ENCODE measurements at places on chromosomes 5 and 9.

DNA sequence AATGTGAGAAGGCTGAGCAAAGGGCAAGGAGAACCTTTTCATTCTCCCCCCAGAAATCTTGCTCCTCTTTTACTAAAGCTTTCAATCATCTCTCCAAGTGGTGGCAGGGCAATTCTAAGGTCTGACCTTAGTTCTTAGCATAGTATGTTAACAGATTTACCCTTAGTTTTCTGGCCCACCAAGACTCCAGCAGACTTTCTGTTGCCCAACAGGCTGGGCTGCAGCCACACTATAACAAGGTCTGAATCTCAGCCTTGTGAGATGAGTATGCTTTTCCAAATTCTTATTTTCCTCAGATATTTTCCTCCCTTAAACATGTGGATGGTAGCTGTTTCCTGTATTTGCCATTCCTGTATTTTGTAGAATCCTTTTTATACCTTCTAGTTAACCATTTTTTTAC lies 69.5 kb downstream of the NIPBL start:
- DNase-seq: no peak

DNA sequence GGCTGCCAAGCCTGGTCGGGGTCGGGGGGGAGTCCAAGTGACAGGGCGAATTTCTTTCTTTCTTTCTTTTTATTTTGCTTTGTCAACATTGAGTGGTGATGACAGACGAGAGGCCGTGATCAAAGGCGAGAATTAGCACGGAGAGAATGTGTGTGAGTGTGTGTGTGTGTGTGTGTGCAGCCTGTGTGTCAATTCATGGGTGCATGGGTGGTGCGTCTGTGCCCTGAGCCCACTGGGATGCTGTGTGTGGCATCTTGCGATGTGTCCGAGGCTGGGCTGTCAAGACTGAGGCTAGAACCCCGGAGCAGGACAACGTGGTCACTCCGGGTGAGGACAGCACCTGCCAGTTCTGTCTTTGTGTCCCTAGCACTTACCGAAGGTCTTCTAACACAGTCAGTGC lies 4.7 kb upstream of the FIBCD1 start:
- DNase-seq: no peak

- no peak for DNase-seq
Measured at GRCh38 chr5:134840811-134841210, 5.0 kb upstream of the C5orf24 start.

DNA sequence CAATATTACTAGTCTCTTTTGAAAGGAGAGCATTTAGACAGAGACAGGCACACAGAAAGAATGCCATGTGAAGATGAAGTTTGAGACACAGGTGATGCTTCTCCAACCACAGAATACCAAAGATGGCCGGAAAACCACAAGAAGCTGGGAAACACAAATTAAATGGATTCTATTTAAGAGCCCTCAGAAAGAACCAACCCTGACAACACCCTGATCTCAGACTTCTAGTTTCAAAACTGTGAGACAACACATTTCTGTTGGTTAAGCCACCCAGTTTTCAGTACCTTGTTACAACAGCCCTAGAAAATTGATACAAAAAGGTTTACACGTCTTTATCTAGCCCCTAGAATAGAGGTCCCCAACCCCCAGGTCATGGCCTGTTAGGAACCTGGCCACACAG lies 79.8 kb upstream of the CCNG1 start:
- DNase-seq: no peak

DNA sequence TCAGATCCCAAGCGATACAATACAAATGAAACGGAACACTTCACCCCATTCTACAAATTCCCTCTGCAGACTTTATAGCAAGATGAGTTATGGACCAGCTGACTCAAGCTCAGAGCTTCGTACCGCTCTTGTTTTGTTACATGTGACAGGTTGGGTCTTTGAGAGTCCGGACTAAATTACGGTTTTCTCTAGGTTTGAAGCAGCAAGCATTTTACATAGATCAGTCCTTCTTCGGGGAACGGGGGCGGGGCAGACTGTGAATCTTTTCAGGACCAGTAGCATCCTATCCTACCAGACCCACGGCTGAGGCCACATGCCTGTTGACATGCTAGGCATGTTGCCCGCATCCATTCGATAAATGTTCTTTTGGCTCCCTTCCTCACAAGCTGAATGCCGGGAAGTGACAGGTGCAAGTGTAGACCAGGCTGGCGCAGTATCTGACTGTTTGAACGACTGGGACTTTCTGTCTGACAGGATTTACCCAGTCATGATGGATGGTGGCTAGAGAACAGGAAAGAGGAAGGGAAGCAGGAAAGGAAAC lies 811.0 kb upstream of the GRAMD2B start:
- no peak for DNase-seq

DNA sequence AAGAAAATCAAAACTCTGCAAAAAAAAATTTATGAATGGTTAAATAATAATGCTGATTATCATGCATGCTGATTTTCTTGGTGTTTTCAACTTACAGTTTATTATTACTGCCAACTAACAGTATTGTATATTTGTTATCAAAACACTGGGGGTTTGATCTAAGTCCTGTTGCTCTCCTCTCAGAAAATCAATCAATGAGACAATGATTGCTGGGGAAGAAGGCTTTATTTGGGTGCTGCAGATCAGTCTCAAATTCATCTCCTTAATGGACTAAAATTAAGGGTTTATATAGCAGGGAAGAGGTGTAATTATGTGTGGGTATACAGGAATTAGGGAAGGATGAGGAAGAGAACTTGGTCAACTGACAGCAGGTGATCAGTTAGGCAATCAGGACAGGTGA lies 565.5 kb upstream of the CDH6 start:
- DNase-seq: no peak

DNA sequence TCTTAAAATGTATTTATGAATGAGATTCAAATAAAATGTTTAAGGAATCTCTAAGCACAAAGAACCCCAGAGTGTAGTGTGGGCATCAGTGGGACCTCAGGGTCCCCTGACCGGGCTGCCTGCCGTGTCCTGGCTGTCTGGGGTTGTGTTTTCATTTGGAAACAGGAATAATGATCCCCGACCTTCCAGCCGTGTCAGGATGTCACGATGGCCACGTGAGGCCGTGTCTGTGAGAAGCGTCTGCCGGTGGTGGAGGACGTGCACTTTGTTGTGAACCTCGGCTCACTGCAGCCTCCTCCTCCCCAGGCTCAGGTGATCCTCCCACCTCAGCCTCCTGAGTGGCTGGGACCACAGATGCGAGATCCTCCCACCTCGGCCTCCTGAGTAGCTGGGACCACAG lies 4.3 kb downstream of the TRAF2 start:
- DNase-seq: no peak

GRCh38 chr5:129063483-129064113 lies 31.0 kb upstream of the ISOC1 start:
- DNase-seq: peak; percentile 75

DNA sequence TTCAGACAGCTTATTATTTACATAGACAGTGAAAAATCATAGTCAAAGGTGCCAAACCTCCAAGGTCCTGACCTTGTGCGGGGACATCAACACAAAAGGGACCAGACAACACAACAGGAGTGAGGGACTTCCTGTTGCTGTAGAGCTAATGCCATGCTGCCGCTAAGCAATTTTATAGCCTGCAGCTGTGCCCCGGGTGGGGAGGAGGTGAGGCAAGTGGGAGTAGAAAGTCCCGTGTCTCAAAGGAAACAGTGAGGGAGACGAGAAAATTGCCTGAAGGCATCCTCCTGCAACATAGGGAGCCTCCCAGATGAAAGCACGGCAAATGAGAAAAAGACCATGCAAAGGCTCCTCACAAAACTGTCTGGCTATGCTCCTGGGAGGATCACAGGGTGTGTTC lies 58.8 kb downstream of the CAAP1 start:
- no peak for DNase-seq

- no peak for DNase-seq
Measured at GRCh38 chr9:114591849-114592248, 4.3 kb downstream of the ATP6V1G1 start.

DNA sequence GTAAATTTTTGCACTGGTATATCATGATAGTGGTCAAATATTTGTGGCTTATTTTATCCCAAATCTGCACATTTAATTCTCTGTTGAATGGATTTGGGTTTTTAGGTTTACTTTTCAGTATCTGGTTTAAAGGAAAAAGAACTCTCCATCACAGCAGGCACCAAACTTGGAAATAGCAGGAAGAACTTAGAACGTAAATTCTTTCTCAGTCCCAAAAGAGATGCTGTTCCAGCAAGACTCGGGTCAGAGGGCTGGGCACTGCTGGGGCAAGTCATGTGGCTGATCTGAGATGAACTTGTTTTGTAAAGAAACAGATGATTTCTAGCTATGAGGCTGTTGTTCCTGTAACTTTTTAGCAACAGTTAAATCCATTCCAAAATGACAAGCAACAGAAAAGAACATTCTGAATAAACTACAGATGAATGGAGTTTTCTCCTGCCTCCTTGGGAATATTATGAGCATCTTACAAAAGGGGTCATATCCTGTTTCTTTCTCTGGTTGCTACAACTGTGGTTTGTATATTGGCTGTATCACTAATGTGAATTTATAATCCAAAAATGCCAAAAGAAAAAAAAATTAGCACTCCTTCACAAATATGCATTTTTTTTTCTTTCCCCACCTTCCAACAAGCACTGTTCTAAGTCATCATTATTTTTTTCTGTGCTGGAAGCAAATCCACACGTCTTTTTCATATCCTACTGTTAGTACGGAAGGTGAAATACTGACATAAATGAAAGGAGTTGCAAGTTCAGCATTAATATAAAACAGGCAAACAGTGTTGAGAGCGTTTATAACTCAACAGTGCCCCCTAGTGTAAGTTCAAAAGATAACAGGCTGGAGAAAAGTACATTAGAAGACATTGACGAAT lies 31.1 kb downstream of the OR2K2 start:
- DNase-seq: peak; percentile 9

DNA sequence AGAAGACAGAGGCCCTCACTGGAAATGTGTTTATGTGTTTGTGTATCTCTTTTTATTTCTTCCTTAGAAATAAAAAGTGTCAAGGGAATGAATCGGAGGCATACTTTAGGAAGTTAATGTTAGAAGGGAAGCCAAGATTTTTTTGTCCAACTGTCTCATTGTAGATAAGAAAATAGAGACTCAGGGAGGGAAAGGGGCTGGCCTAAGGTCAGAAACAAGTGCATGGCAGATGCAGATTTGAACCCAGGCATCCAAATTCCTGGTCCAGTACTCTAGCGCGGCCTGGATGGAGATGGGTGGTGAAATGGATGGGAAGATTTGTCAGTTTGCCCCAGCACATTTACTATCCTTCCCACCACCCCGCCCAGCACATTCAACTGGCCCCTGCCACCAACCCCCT lies 19.8 kb upstream of the TNIP1 start:
- no peak for DNase-seq

DNA sequence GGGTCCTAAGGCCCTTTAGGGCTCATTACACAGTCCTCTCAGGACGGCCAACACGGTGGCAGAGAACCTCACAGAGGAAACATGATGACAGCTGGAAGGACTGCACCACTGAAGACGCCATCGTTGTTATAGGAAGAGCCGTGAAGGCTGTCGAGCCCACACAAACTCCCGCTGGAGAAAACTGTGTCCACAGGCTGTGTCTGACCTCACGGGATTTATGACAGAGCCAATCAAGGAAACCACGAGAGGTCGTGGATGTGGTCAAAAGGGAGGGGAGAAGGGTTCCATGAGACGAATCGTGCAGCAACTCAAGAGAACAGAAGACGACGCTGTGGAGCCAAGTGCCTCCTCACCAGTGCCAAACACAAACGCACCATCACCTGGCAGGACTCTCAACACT lies 12.2 kb downstream of the QSOX2 start:
- no peak for DNase-seq

DNA sequence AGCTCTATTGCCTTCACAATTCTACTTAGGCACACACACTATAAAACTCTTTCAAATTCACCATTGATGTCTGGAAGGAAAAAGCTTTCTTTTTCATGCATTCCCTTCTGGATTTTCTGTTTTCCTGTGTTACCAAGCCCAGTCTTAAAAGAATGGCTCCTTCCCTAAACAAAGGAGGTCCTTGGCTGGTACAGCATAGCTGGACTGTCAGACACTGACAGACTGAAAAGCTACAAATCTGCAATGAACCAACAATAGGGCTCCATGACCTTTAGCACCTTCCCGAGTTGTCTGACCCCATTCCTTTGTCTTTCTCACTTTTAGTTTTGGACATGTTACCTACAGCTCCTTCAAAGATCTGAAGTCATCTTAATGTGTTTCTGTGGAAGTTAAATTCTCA lies 382.5 kb downstream of the TMEM161B start:
- DNase-seq: no peak

GRCh38 chr5:16842896-16843295 lies 93.2 kb downstream of the MYO10 start:
- DNase-seq: no peak

- no peak for DNase-seq
Measured at GRCh38 chr9:78236551-78236910, 656 bp downstream of the CEP78 start.

DNA sequence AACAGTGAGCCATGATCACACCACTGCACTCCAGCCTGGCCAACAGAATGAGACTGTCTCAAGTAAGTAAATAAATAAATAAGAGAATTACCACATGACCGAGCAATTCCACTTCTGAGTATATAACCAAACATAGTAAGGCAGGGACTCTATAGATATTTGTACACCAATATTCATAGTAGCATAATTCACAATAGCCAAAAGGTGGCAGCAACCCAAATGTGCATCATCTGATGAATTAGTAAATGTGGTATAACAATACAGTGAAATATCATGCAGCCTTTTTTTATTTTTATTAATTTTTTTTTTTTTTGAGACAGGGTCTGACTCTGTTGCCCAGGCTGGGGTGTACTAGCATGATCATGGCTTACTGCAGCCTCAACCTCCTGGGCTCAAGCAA lies 33.1 kb downstream of the ALDH7A1 start:
- DNase-seq: no peak

- no peak for DNase-seq
Measured at GRCh38 chr5:151047814-151048425, 27.5 kb downstream of the GPX3 start.

GRCh38 chr9:116350213-116350612 lies 196.6 kb downstream of the PAPPA start:
- DNase-seq: no peak

GRCh38 chr5:21685522-21685921 lies 1167.6 kb downstream of the CDH12 start:
- no peak for DNase-seq

GRCh38 chr9:114413861-114414301 lies 26.1 kb upstream of the AKNA start:
- no peak for DNase-seq

- no peak for DNase-seq
Measured at GRCh38 chr5:31725996-31726395, 87.1 kb downstream of the PDZD2 start.

DNA sequence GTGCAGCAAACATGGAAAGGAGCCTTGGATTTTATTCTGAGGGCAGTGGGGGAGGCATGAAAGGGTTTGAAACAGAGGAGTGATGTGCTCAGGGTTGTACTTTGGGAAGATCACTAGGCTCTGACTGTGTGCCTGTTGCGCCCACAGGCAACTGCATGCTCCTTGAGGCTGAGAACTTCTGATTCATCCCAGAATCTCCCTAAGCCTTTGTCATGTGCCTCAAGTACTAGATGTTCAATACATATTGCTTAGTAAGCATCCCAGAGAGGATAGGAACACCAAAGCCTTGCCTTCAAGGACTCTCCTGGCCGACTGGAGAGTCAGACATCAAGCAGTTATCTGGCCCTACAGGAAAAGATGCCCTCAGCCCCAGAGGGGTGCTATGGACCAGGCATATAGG lies 54.1 kb downstream of the ARHGEF37 start:
- no peak for DNase-seq

Measured in DMS 273 treated with DMSO at 0.1 percent for 48 hours (cell line).